Kidney epithelial cell (primary cell): ENCODE measurements at places on chromosomes 2 and 18.

DNA sequence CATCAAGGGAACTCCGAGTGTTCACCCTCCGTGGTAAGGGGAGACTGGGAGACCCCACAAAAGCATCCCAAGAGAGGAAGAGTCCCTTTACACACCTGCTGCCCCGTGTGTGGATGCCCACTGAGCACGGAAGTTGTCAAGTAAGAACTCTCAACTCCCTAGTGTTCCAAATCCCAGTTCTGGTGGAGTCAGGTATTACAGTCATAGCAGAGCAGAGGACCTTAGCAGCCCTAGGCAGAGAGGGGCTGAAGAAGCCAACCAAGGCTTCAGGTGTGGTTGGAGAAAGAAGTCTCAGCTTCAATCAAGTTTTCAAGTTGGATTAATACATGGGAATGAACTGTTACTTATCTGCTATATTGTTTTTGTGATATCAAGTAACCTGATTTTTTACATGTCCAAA is 512.5 kb downstream of the RNF144A start:
- DNase-seq = no peak

DNA sequence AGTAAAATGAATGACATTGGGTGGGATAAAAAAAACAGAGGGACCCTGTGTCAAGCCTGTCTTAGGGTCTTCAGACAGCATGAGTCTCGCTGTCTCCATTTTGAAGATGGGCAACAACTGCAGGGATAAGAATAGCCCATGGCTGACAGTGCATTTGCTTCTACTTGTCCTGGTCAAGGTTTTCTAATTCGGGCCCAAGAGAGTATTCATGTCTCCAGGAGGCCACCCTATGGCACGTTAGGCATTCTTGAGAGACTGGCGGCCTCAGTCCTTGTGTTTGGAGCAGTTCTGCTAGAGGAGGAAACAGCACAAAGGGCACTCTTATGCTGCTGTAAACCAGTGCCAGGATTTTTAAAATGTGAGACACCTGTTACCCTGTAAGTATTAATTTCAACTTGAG is 9.5 kb upstream of the MYL1 start:
- no peak for DNase-seq

DNA sequence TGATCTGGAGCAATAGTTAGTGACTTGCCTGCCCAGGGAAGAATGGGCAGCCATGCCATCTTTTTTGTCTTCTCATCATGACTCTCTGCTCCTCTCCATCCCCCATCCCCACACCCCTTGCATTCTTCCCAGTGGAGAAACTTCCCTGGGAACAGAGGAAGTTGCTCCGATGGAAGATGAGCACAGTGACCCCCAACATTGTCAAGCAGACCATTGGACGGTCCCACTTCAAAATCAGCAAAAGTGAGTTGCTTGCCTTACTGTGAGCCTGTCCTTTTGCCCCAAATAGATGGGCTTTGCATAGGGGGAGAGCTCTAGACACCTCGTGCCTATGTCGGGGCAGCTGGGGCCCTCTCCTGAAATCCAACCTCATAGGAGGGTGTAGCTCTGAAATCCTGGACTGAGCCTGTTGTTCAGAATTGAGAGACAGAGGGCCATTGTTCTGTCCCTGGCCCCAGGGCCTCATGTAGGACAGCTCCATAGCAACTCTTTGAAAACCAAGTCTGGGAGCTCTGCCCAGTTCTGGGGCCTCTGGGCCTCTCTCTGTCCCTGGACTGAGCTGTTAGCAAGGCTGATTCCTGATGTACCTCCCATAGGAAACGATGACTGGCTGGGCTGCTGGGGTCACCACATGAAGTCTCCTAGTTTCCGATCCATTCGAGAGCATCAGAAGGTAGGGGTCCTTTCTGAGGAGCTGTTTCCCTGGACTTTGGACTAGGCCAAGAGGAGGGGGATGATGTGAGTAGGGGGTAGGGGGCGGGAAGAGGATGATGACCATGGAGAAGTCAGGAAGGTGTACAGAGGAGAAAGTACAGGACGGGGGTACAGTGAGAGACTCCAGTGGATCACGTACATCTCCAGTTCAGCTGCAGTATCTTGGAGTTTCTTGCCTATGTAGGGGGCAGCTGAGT is 35.2 kb downstream of the TTLL4 start:
- no peak for DNase-seq

GRCh38 chr2:188403676-188404075 is 112.0 kb downstream of the GULP1 start:
- no peak for DNase-seq

- DNase-seq = no peak
Measured at GRCh38 chr2:80153151-80153550, 151.4 kb downstream of the LRRTM1 start.

DNA sequence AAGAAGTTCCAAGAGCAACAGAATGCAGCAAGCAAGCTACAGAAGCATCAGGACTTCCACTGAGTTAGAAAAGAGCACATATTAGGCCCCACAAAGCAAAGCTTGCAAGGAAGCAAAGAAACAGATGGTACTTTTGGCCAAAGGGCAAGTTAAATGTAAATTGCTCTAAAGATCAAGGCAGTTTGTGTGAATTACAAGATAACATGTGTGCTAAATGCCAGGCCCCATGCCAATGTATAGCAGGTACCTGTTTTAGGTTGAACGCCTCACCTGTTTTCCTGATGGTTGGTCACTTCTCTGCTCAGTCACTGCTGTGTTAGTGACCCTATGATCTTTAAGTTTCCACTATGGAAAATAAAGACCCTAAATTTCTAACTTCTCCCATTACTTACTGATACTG is 606.5 kb upstream of the GYPC start:
- DNase-seq = no peak

GRCh38 chr2:25397777-25398176 is 56.1 kb upstream of the DNMT3A start:
- DNase-seq = no peak

DNA sequence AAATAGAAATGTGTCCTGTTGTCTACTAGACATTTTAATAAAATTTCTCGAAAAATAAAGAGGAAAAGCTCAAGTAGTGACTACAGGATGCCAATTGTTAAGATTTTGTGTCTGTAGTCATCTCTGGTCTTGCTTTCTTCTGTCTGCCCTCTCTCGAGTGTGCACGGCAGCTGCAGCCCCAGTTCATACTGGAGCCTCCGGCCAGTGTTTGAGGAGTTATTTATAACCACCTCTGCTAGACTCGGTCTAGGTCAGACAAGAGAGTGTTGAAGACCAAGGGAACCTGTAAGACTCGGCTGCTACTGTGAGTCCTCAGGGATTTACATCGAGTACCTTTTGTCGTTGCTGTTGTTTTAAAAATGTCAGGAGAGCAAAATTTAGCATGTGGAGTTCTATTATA is 810.1 kb upstream of the POU3F3 start:
- no peak for DNase-seq

DNA sequence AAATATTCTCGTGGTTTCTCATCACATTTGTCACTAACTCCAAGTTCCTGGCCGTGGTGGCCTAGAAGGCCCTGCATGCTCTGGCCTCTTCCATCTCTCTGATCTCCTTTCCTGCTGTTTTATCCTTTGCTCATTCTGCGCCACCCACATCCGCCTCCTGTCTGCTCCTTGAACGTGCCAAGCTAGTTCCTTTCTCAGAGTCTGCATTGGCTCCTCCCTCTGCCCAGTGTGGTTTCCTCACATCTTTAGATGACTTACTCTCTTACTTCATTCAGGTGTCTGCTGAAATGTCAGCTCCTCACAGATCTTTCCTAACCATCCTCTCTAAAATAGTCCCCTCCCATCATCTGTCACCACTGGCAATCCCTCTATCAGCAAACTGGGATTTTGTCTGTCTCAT is 158.6 kb upstream of the RBMS1 start:
- DNase-seq = no peak

- no peak for DNase-seq
Measured at GRCh38 chr2:107242811-107243210, 356.8 kb upstream of the ST6GAL2 start.

DNA sequence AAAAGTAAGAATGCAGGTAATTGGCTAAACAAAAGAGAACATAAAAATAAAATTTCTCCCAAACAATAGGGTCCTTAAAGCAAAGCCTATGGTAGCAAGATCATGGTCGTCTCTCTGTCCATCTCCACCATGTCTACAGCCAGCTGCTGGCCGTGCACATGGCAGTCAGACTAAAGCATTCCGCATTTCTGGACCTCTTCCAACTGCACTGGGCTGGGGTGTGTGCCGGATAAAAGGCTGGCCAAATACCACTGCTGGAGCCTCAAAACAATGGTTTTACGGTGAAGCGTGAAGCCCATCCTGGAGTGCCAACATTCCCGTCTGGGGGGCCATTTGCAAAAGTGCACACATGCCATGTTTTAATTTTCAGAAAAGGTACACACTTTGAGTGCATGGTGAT is 74.8 kb upstream of the PIEZO2 start:
- no peak for DNase-seq

DNA sequence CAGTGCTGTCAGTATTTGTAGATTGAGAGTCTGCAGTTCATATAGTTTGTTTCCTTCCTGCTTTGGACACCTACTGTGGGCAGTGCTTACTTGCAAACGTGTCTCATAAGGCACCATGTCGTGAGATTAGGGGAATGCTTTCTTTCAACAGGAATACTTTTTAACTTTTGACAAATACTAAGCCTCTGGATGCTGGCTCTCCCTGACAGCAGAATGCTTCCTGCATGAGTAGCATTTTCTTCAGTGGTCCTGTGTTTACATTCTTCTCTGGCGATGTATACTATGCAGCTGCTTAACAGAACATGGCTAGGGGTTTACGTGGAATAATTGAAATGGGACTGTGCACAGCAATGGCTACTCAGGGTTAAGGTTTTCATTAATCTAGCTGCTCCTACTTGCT is 807.5 kb downstream of the MBD2 start:
- DNase-seq = peak; percentile 1

DNA sequence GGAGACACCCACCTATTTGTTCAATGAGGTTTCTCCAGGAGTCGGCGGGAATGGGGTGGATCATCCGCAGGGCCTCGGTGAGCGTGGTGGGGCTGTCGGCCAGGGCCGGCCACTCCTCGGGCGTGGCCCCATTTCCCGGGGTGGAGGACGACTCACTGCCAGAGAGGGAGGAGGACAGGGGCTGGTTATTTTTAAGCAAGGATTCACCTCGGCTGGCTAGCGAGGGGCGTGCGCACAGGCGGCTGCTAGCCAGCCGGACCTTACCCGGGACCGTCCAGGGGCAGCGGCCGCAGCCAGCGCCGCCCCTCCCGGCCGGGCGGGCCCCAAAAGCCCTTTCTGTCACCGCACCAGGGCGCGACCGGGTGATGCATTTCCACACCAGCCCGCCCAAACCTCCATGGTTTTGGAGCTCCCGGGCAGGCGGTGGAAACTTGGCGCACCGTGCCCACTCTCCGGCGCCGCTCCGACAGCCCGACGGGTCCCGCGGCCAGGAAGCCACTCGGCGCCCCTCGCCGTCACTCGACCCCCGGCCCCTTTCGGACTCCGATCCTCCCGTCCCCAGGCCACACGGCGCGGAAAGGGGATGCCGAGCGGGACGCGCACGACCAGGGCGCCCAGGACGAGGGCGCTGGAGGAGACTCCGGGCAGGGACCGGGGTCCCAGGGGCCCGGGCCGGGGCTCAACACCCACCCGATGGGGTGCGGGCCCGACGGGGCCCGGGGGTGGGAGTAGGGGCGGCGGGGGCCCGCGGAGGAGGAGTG is 57.1 kb downstream of the SNORC start:
- DNase-seq = no peak

DNA sequence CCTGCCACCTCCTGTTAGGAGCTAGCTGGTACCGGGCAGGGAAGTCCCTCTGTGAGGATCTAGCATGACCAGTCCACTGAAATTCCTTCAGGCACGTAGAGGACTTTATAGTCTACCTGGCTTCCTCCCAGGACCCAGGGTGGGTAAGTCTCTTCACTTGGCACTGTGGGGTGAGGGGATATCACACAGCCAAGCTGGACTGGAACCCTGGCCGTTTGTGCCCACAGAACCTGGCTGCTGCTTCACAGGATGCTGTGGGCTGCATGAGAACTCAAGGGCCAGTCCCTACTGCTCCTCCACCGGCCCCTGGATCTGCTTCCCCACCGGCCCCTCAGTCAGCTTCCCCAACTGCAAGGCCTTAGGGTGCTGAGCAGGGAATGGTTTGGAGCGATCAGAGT is 35.8 kb downstream of the HS1BP3 start:
- DNase-seq = no peak

GRCh38 chr2:58899692-58900091 is 658.6 kb upstream of the FANCL start:
- DNase-seq = no peak

DNA sequence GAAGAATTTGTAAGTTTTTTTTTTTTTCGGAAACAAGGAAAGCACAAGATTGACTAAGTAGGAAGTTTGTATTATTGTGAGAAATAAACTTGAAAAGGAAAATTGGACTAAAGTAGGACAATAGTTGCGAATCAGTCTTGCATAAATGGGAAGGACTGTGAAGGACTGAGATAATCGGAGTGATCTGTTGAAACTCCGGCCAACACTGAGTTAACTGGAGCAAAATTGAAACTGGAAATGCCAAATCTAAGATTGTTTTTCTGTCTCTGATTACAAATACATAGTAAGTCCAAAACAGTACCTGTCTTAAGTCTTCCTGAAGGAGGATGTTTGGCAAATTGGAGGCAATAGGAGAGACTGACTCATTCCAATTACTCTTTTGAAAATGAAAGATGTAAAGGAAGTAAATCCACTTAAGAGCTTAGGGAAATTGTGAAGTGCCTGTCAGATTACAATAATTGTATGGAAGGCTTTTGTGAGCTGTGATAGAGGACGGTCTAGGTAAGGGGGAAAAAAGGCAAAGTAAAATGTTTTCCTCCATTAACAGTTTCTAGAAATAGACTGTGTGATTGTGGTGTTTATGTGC is 204.9 kb upstream of the CYRIA start:
- no peak for DNase-seq

- DNase-seq = no peak
Measured at GRCh38 chr2:119649364-119649917, 29.6 kb upstream of the TMEM177 start.

DNA sequence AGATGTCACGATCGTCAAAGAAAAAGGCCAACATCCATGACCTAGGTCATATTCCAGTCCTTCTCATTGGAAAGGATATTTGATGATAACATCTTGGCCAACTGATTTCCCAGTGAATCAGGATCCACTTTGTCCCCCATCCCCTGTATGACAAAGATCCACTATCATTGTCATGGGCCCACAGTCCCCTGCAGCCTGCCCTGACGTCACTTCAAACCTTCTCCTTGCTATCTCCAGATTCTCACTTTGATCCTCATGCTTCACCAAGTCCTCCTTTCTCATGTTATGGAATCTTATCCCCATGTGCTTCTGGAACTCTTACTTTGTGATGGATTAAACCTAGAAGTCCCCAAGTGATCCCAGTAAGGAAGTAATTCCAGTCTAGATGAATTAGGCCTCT is 25.7 kb downstream of the GALNT14 start:
- no peak for DNase-seq

DNA sequence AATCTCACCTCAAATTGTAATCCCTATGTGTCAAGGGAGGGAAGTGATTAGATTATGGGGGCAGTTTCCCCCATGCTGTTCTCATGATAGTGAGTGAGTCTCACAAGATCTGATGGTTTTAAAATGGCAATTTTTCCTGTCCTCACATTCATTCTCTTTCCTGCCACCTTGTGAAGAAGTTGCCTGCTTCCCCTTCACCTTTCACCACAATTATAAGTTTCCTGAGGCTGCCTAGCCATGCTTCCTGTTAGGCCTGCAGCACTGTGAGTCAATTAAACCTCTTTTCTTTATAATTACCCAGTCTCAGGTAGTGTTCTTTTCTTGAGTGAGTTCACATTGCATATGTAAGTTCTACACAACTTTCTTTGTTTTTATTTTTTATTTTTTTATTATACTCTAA is 271.5 kb downstream of the EXOC6B start:
- DNase-seq = no peak

- no peak for DNase-seq
Measured at GRCh38 chr2:171522052-171522787, at the start of gene CYBRD1. CYBRD1 (plus strand) TSS chr2:171522474; CDS start chr2:171522546, 72 bp downstream.

GRCh38 chr18:76363436-76364120 is 131.5 kb downstream of the ZNF516 start:
- DNase-seq = no peak
